ENCODE measurements at places on chromosomes 3 and 15. TPM values are rescaled to one million over a fixed set of nuclear protein-coding genes. Genes with fewer than 3 reads are reported as not detected.

The NANOGP8 gene
- not detected for total RNA-seq

The AHSG gene
- not detected for total RNA-seq

The CBLB gene
- 58.6 TPM for total RNA-seq

The HYAL1 gene
- 1.2 TPM for total RNA-seq

The SPESP1 gene
- 1.9 TPM for total RNA-seq

The RASGRF1 gene
- total RNA-seq = 5.4 TPM

The ETFA gene
- total RNA-seq = 165 TPM

The STARD9 gene
- 4.2 TPM for total RNA-seq

The GP9 gene
- total RNA-seq = not detected

The COMMD4 gene
- total RNA-seq = 75.0 TPM

The KNG1 gene
- 1.1 TPM for total RNA-seq

The SMAD3 gene
- 43.7 TPM for total RNA-seq

The INTS14 gene
- total RNA-seq = 90.8 TPM

The FBXL22 gene
- total RNA-seq = not detected

The LPP gene
- total RNA-seq = 170 TPM

The IGDCC3 gene
- total RNA-seq = not detected

The LTF gene
- not detected for total RNA-seq

The CPA3 gene
- total RNA-seq = 0.70 TPM

The SPATA12 gene
- total RNA-seq = not detected

The HHATL gene
- total RNA-seq = not detected

The NAALADL2 gene
- 15.7 TPM for total RNA-seq

The PCSK6 gene
- 10.8 TPM for total RNA-seq

The WHAMM gene
- total RNA-seq = 14.9 TPM

The EEF1AKMT4 gene
- 4.2 TPM for total RNA-seq

The FILIP1L gene
- 5.3 TPM for total RNA-seq

The MAP2K5 gene
- total RNA-seq = 50.3 TPM

The CHL1 gene
- total RNA-seq = 1.6 TPM

The PLS1 gene
- 48.7 TPM for total RNA-seq

The RHCG gene
- not detected for total RNA-seq

The WDR49 gene
- total RNA-seq = 11.4 TPM

The CTXN2 gene
- not detected for total RNA-seq

Measured in Peyer's patch (tissue), 4 donors.